DND-41 (cell line): ENCODE measurements at places on chromosomes 2 and 18.
A peak's percentile ranks its signal among the peaks of the same experiment; 100 is the strongest.

- DNase-seq, result no peak
Measured at GRCh38 chr2:59353306-59353921, 1112.3 kb upstream of the FANCL start.

- DNase-seq, result no peak
Measured at GRCh38 chr18:56945171-56946083, 201.5 kb upstream of the BOD1L2 start.

- no peak for DNase-seq
Measured at GRCh38 chr2:151754253-151754897, 20.1 kb upstream of the NEB start.

DNA sequence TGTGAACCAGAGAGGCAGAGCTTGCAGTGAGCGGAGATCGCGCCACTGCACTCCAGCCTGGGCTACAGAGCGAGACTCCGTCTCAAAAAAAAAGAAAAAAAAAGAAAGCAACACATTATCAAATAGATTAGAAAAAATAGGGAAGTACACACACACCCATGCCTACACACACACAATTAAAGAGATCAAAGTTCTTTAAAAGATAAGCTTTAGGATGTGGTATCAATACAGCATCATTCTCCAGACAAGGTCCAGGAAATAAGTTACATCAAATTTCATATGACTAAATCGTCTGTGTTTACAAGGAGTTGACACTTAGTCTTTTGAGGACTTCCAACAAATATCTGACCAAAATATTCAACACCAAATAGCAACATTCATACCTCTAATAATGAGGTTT is 25.7 kb downstream of the PGAP1 start:
- no peak for DNase-seq

- DNase-seq, result no peak
Measured at GRCh38 chr2:202133909-202134265, 60.8 kb downstream of the KIAA2012 start.

DNA sequence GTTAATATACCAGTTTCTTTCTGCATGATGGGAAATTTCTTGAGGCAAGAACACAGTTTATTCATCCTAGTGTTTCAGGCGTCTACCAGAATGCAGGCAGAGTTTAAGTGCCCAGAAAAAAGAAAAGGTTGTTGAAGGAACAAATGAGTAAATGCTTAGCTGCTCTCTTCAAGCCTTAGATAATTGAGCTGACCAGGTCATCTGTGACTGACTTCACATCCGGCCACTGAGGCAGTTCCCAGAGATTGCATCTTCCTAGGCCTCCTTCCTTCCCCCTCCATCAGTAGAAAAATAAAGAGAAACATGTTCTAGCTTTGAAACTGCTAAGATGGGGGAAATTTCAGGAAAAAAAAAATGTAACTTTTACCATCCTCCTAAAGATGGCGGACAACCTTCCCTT is 9.4 kb upstream of the TMEM163 start:
- no peak for DNase-seq

DNA sequence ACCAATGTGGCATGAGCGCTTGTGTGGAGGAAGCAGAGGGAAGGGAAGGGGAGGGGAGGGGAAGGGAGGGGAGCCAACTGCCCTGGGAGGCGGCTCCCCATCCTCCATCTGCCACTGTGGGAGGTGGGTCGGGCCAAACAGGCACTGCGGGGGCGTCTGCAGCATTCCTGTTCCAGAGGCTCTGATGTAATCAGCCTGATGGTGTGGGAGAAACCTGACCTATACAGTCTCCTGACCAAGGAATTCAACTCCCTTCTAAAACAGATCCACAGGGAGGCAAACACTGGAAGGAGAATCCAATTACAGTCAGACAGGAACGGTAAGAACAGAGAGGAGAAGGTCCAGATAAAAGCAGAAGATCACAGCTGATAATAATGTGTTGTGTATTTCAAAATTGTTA is 88.8 kb downstream of the CD8B2 start:
- no peak for DNase-seq

GRCh38 chr2:140136366-140136765 is 1356.2 kb upstream of the NXPH2 start:
- DNase-seq, result no peak

DNA sequence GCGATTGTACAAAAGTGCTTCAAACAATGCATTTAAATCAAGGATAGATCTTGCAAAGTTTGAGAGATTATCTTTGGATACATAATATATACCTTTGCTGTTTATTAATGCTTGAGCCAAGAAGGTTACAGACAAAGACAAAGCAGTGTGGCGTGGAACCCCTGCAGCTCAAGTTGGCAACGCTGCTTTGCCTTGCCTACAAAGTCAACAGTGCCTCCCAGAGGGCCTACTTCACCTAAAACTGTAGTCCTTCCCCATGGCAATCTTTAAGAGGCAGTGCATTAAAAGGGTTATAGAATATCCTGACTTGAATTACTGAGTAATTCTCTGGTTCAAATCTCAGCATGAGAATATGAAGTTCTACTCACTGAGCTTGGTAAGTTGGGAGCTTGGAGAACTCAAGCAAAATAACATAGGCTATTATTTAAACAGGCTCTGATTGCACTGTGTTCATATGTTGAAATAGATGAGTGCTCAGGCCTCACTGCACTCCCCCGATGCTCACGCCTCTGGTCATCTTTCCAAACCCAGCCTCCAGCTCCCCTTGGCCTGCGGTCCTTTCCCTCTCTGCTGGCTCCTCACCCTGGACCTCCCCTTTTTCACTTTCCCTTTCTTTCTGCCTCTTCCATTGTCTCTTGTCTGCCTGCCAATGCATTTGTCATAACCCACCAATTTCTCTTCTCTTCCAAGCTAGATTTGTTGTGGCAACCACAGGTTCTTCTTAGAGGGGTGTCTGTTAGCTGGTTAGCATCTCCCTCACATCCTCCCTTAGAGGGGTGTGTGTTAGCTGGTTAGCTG is 96.5 kb downstream of the MYT1L start:
- DNase-seq, result no peak

GRCh38 chr2:3871002-3871401 is 167.6 kb downstream of the DCDC2C start:
- DNase-seq, result no peak

- DNase-seq, result no peak
Measured at GRCh38 chr2:152648336-152648735, 68.9 kb downstream of the PRPF40A start.

DNA sequence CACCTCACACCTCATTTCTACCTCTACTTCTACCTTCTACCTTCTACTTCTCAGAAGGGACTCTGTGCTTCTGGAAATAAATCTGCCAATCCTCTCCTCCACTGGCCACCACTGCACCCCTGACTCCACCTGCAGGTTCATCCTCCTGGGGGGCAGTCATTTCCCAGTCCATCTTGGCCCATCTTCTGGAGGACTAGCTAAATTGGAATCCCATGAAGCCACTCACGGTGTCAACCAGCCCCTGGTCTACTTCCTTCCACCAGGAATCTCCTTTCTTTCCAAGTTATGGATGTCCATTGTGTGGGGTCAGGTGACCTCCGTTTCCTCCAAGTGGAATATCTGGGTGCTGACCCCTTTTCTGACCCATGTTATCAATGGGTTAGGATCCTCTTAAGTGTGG is 3.9 kb downstream of the WNT10A start:
- DNase-seq, result no peak

GRCh38 chr2:156818221-156818620 is 382.0 kb downstream of the GPD2 start:
- DNase-seq, result peak; percentile 20

- DNase-seq, result no peak
Measured at GRCh38 chr18:12628706-12629702, 28.9 kb downstream of the SPIRE1 start.

DNA sequence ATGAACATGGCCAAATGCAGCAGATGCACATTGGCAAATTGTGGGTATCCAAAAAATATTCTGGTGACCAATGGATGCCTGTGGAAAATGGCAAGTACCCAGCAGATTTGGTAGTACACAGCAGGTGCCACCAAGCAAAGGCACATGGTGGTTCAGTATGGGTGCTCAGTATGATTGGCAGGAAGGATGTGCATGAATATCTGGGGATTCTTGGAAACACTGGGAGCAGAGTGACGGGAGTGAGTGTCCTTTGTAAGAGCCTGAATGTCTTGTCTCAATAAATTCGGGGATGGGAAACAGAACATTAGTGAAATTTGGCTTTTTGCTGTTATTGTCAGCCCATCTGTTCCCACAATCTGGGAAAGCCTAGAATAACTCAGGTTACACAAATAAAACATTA is 36.8 kb upstream of the ACADL start:
- no peak for DNase-seq

DNA sequence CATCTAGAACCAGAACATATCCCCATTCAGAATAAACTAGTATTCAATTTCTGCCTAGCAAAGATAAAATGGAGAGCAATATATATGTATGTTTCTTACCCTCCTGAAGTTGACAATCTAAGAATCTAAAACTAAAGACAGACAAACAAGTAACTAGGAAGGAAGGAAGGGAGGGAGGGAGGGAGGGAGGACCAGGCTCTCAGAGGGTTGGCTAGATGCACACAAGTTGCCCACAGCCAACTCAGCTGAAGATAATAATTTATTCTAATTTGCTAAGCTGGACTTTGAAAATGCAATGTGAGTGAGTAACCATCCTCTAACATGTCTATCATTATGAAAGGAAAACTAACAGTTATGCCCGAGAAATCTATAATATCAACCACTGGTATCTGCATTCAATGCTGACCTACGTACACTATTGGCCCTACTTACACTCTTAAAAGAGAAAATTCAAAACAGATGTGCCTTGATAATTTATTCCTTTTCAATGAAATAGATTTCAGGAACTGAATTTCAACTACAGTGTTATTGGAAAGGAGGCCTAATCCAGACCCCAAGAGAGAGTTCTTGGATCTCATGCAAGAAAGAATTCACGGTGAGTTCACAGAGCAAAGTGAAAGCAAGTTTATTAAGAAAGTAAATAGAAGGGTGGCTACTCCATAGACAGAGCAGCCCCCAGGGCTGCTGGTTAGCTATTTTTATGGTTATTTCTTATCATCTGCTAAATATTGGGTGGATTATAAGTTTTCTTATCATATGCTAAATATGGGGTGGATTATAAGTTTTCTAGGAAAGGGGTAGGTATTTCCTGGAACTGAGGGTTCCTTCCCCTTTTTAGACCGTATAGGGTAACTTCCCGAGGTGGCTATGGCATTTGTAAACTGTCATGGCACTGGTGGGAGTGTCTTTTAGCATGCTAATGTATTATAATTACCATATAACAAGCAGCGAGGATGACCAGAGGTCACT is 288.5 kb upstream of the SLC39A10 start:
- no peak for DNase-seq

- no peak for DNase-seq
Measured at GRCh38 chr2:7497178-7497577, 580.0 kb downstream of the RNF144A start.

GRCh38 chr2:7225848-7226247 is 308.6 kb downstream of the RNF144A start:
- DNase-seq, result no peak

- no peak for DNase-seq
Measured at GRCh38 chr2:112065966-112066365, 10.9 kb downstream of the TMEM87B start.

DNA sequence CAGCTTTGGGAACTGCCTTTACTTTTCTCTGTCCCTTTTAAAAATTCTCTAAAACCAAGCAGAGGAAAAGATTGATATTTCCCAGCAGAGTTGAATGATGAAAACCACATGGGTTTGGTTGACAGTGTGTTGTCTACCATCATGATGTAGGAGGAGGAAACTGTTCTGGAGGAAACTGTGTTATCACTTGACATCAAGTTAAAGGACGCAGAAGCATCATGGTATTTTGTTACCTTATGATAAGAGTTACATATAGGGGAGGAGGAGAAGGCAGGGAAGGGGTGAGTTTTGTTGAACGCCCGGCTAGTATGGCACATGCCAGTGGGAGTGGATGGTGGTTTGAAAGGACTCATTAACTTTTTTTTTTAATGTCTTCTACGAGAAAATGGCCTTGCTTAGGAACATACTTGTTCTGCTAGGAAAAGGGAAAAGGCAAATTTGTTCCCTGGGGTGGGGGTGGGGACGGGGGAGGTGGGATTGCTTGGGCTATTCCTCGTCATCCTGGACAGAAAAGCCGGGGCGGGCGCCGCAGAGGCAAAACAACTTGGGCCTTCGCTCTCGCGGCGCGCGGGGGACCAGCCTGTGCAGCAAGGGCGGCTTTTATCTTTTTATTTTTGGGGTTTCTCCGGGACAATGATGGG is 766 bp downstream of the TMEM17 start:
- no peak for DNase-seq

GRCh38 chr18:44325903-44326635 is 354.6 kb upstream of the SETBP1 start:
- DNase-seq, result peak; percentile 61

DNA sequence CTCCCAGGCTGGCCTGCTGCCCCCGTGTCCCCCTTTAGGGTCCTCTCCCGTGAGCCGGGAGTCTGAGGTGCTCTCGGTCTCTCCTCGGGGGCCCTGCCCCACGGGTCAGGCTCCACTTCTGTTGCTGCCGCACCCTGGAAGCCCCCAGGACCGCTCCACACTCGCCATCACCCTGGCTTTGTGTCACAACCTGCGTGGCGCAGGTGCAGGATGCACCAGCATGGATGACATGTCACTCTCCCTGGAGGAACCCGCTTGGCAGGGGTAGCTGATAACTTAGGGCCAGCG is 10.8 kb upstream of the ARHGEF4 start:
- no peak for DNase-seq

GRCh38 chr2:2222931-2223330 is 108.1 kb downstream of the MYT1L start:
- no peak for DNase-seq

GRCh38 chr2:19362094-19362754 is 3.8 kb upstream of the OSR1 start:
- peak; percentile 28 for DNase-seq

DNA sequence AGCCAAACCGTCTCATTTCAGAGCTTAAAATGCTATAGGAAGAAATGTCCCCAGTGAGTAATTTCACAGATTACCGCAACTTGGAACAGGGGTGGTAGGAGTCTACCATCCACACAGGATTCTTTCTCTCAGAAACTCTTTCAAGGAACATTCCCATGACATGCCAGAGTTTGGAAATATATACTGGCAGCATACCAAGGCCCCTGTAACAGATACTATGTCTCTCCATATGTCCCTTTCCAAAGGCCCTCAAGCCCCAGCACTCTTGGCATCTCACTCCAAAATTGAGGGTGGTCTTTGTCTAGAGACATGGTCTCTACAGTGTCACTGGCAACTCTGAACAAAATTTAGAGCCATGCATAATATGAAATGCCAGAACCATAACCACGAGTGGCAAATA is 11.0 kb downstream of the FIGLA start:
- DNase-seq, result no peak

DNA sequence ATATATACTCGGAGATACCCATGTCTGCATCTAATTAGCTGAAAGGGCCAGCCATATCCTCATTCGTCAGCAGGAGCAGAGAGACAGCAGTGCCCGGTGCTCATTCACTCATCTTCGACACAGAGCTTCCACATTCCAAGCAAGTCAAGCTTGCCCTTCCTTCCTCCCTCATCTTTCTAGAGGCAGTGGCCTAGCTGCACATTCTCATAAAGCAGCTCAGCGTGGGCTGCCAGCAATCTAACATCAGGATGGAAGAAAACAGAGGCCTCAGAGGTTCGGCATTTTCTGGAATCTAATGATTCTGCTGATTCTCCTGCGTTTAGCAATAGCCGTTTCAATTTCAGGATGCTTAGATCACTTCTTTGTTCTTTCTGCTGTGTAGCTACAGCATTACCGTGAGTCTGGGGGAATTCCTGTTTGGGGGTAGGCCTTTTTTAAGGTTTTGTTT is 68.8 kb downstream of the CLHC1 start:
- no peak for DNase-seq
